Stimulated activated CD8-positive, alpha-beta memory T cell treated with anti-CD3 and anti-CD28 coated beads, Interleukin-2, amount 100 ng/mL, for 48 hours (primary cell): ENCODE measurements at places on chromosomes 6 and 20.

GRCh38 chr20:63487781-63488241 lies 11.1 kb downstream of the EEF1A2 start:
- DNase-seq: no peak

DNA sequence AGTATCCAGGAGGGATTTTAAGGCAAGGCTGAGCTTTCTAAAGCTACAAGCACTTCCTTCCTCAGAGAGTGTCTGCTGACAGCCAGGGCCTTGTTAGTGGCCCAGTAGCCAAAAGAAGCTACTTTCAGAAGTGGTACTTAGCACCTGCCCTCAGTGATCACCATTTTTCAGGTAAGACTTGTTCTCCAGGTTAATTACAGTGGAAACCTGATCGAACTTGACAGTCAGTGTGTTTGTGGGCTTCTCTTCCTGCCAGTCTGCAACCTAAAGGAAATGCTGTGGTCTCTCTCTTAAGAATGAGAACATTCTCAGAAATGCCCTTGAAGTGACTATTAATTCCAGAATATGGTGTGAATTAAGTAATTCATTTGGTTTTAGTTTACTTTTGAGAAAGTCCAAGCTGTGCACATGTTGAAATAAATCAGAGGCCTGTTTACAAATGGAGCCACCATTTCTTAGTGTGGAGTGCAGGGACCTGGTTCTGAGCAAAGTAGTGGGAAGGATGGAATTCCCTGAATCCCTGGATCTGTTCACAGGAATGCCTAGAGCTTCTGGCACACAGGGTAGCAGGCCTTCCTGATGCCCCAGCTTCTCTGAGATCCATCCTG lies 185.3 kb upstream of the AGPAT4 start:
- no peak for DNase-seq

GRCh38 chr20:25418776-25419175 lies 11.3 kb downstream of the GINS1 start:
- no peak for DNase-seq

DNA sequence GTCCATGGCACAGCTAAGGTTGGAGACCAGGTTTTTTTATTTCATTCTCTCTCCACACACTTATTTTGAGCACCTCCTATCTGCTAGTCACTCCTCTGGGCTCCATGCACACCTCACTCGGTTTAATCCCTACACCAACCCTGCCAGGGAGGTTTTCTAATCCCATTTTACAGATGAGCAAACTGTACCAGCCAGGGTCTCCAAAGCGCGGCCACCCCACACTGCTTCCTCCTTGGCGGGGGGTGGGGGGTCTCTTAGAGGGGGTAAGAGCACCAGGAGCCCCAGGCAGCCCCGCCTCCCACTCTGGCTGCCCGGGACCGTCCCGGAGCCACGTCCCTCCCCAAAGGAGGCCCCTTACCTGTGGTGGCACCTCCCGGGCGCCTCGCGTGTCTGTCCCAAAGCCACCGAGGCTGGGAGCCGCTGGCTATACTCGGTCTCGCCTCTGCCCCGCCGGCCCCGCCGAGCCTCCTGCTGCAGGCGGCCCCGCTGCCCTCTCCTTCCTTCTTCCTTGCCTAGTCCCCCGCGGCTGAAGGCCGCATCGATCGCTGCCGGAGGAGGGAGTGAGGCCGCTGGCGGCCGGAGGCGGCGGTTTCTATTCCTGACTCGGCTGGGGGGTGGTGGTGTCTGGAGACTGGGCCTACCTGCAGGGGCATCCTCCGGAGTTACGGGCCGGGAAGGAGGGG lies at the start of gene KCNS1:
Gene KCNS1 (minus strand): TSS at position 565 of the 683 bp plus-strand sequence. CDS start 1,891 bp downstream, outside the sequence.
- DNase-seq: no peak

DNA sequence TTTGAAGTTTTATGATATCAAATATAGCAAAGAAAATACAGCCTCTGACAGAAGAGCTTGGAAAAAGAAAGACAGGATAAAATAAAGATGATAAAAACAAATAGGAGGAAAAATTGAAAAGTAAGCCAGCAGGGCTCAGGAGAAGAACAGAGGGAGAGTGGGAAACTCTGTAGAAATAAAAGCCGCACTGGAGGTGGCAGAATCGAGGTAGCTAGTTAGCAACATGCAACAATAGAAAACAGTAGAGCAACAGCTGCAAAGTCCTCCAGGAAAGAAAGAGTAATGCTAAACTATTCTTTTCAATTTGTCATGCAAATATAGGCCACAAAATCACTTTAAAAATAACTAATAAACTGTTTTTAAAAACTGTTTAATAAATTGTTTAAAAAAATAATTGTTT lies 28.8 kb downstream of the HBS1L start:
- DNase-seq: no peak

- no peak for DNase-seq
Measured at GRCh38 chr6:47016261-47016660, 25.9 kb downstream of the ADGRF1 start.

GRCh38 chr6:34065466-34066217 lies 80.2 kb downstream of the GRM4 start:
- no peak for DNase-seq

DNA sequence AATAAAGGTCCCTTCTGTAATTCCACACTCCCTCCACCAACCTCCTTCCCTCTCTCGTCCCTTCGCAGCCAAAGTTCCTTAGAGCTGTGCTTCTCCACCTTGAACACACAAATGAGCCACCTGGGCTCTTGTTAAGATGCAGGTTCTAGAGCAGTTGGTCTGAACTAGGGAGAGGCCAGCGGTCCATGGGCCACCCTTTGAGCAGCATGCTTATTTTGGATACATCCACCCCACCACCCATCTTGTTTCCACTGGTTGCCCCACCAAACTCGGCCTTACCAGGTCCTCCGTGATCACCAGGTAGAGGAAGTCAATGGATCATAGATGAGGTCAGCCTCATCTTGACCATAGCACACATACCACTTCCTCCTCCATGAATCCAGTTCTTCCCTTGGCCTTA lies 7.3 kb upstream of the BPIFA2 start:
- no peak for DNase-seq

DNA sequence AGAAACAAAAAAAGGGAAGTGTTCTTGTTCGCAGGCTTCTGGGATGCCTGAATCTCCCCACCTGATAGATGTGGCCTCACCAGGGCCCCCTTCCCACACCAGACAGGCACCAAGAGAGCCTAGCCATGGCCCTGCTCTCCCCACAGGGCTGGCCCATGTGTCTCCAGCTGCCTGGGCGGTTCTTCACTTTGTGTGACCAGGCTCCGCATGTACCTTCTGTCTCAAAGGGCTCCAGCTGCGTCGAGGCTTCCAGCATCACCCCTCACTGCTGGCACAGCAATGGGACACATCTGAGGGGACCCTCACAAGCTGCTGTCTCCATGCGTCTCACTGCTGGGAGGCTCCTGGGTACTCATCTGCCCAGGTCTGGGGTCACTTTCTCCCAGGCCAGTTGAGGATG lies 362.9 kb downstream of the ZFAND3 start:
- DNase-seq: no peak

DNA sequence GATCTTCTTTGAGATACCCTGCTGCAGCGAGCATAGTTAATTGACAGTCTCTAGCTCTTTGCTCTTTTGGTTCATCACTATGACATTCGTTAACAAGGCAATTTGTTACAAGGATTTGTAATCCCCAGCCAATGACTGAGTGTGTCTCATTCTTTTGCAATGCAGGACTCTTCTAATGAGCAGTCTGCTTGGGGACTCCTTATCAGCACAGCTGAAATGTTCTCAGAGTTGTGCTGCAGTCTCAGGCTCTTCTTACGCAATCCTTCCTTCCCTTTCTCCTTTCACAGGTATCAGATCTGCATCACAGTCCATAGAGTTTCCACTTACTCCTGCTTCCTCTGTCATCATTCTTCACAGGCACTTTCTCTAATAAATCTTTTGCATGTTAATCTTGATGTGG lies 161.2 kb upstream of the OGFRL1 start:
- DNase-seq: no peak

- DNase-seq: no peak
Measured at GRCh38 chr6:112362027-112362795, 15.1 kb downstream of the RFPL4B start.
